ENCODE measurements at places on chromosomes 2 and 18. TPM values are rescaled to one million over a fixed set of nuclear protein-coding genes. Genes with fewer than 3 reads are reported as not detected.

Gene KCNF1
- 21.8 TPM for total RNA-seq

Gene BCL11A
- 0.20 TPM for total RNA-seq

Gene NPAS2
- total RNA-seq: 114 TPM

Gene ZBTB7C
- 0.02 TPM for total RNA-seq

Gene VWA3B
- total RNA-seq: 0.26 TPM

Gene ADAM23
- 8.5 TPM for total RNA-seq

Gene AQP12A
- not detected for total RNA-seq

Gene ANKRD29
- total RNA-seq: 9.7 TPM

Gene HAUS1
- total RNA-seq: 47.5 TPM

Gene REEP1
- 0.67 TPM for total RNA-seq

Gene RANBP2
- 23.0 TPM for total RNA-seq

Gene RASGRP3
- 1.1 TPM for total RNA-seq

Gene TGIF1
- total RNA-seq: 166 TPM

Gene ABCG8
- total RNA-seq: not detected

Gene SRSF7
- 329 TPM for total RNA-seq

Gene ZBTB14
- 6.3 TPM for total RNA-seq

Gene MALL
- 138 TPM for total RNA-seq

Gene SP140
- total RNA-seq: 0.45 TPM

Gene DSG3
- 0.01 TPM for total RNA-seq

Gene GPR45
- not detected for total RNA-seq

Gene MGAT5
- 17.7 TPM for total RNA-seq

Gene HADHA
- 116 TPM for total RNA-seq
